ENCODE measurements at places on chromosomes 5 and 9.

DNA sequence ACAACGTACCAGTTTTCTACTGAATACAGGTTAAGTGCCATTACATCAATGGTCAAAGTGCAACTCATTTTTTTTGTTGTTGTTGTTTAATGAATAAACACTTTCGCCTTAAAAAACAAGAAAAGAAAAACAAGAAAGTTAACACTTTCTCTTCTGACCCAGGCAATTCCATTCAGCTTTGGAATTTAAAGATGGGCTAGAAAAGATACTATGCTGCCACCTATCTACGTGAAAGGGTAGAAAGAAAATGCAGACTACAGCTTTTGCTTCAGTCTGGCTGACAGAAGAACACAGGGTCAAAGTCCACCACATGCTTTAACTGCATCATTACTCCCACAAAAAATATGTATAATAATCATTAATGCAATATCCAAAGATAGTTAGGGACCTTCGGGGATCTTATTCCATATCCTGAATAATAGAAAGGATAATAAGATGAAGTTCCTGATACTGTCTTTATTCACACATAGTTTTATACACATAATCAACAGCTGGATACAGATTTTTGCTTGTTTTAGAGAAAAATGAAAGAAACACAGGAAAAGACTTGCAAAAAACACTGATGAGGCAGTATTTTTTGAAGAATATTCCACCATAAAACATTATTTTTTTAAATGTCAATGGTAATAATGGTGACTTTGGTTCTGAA, 40.4 kb downstream of the ZDHHC21 start:
- DNase-seq, result no peak

DNA sequence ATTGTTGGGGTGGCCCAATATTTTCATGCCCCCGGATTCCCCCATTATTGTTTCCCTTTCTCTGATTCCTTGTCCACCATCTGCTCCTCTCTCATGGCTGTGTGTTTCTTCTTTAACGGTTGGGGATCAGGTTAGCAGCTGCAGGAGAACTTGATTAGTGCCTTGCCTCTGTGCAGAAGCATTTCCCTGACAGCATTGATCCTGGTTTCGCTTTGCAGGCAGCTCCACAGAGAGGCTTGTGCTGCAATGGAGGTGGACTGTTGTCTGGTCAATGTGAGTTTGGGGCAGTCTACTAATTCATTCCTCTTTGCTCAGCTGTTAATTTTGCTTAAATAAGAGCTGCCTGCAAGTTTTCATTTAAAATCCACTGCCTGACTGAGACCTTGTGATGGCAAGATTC, 32.5 kb upstream of the SSBP2 start:
- no peak for DNase-seq

GRCh38 chr5:59842999-59843398, 50.5 kb downstream of the PDE4D start:
- DNase-seq, result no peak

GRCh38 chr5:172754596-172755356, 16.2 kb downstream of the DUSP1 start:
- no peak for DNase-seq

- no peak for DNase-seq
These were observed 205.2 kb downstream of the CAAP1 start for GRCh38 chr9:26687421-26687820.

- DNase-seq, result no peak
These were observed 369.6 kb downstream of the ICE1 start for GRCh38 chr5:5792106-5792505.

DNA sequence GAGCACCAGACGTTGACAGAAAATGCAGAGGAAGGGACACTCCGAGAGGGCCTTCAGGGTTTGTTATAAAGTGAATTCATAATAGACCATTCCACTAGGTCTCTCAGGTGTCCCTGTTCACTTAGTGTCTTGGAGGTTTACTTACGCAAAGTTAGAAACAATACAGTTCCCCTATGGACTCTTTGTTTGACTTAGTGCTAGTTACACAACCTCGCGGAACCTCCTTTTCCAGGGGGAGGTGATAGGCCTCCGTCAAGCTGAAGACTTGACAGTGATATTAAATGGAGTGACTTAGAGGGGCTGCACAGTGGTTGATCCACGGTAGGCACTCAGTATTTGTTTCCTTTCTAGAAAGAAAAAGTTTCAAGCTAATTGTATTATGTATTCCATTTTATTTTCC, 1.3 kb downstream of the CCT5 start:
- DNase-seq, result no peak

DNA sequence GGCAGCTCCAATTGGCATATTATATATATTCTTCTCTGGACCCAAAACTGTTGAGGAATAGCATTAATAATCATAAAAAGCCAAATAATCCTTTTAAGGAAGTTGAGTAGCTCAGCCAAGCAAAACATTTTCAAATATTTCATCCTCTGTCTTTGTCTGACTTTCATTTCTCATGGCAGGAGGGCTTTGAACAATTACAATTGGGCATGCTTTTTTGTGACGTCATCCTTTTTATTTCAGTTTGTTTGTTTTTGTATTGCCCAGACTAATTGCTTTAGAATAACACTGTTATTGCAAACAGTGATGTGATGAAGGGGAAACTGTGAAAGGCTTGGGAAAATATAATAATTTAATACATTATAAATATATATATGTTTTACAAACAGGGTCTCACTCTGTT, 65.2 kb upstream of the MAP1B start:
- DNase-seq, result no peak

DNA sequence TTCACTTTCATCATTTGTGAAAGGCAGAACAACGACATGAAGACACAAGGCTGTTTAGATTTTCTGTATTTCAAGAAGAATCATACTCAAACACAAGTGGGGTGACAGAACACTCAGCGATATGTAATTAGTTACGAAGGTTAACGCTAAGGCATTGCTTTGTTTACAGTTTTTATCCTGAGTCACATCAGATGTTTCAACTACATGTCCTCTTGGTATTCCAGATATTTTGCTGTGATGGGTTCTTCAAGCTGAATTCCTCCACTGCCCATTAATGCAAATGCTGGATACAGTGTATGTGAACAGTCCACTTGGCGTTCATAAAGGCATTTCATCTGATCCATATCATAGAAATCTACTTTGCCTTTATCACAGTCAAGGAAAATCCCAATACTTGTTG, 43.4 kb downstream of the TRIM36 start:
- no peak for DNase-seq

DNA sequence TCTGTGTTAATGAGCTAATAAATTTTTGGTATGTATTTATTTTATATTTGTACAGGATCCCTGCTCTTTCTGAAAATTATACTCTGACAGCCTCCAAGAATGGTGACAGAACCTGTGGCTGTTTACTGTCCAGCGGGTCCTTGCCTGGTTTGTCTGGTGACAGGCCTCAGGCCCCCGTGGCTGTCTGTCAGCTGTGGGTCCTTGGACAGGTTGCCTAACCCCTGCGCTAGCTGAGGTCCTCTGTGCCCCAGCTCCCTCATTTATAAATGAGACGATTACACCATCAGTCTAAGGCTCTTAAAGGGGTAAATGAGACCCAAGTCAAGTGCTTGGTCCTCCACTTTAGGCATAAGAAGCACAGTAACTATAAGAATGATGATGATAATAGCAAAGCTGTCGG, 125.1 kb upstream of the COL5A1 start:
- no peak for DNase-seq

DNA sequence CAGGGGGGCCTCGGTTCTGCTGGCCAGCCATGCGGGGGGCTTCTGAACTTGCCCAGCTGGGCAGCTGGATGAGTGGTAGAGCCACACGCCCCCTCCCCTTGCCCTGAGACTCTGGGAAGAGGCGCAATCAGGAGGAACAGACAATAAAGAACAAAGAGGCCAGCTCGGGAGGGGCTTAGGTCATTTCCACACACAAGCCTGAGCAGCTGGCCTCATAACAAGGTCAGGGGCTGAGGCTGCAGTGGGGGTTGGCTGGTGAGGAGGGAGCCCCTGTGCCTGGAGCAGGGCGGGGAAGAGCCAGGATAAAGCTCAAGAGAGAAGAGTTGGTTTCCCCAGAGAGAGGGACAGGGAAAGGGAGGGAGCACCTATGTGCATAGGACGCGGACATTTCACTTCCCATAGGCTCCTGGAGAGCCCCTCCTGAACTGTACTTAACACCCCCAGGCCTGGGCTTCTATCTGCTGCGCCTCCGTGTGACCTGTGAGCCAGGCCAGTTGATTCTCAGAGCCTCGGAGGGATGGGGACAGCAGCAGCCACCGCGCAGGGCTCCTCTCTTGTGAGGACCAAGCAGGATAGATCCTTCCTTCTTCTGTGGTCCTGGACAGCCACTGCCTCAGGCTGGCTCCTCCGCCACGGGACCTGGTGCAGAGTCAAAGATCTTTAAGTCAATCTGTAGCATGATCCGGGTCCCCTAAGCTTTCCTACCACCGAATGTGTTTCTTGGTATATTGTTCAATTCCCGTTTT, 75.3 kb upstream of the GGTA1 start:
- no peak for DNase-seq

- DNase-seq, result no peak
These were observed 5.4 kb downstream of the NFIL3 start for GRCh38 chr9:91418215-91418610.

- no peak for DNase-seq
These were observed 147.4 kb upstream of the IRX4 start for GRCh38 chr5:2030131-2030530.

DNA sequence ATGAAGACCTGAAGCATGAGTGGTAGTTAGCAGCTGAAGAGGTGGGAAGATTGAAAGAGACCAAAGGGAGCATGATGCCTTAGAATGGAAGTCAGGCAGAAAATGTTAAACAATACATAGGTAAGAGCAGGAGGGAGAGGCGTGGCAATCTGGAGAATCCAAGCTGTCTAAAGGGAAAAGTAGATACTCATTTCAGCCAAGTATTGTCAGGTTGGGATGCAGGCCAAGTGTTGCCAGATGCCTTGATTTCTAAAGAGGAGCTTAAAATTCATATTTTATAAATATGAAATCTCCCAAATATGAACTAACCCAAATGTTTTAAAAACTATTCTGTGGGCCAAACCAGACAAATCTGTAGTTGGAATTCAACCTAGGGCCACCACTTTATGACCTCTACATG, 4.2 kb downstream of the PAM start:
- DNase-seq, result no peak

GRCh38 chr5:41794471-41794870, 75.8 kb downstream of the OXCT1 start:
- DNase-seq, result peak; percentile 73

DNA sequence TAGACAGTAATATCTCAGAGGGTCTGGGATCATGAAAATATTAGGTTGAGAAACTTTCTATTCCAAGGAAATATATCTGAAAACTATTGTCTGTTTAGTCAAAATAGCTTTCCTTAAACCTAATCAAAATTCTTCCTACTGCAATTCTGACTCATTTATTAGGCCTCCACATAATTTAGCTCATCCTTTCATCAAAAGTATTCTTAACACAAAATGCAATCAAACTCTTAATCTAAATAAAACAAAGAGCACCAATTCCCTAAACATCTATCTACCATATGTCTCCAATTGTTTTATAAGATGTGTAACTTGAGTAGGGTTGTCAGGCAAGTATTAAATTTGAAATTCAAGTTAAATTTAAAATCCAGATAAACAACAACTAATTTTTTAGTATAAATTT, 142.1 kb downstream of the PLK2 start:
- no peak for DNase-seq

- no peak for DNase-seq
These were observed 34.4 kb downstream of the TTLL11 start for GRCh38 chr9:122058709-122059108.

GRCh38 chr5:86786955-86787354, 169.2 kb downstream of the COX7C start:
- DNase-seq, result no peak

- DNase-seq, result no peak
These were observed 6.1 kb downstream of the DNAJB5 start for GRCh38 chr9:34995670-34996060.

DNA sequence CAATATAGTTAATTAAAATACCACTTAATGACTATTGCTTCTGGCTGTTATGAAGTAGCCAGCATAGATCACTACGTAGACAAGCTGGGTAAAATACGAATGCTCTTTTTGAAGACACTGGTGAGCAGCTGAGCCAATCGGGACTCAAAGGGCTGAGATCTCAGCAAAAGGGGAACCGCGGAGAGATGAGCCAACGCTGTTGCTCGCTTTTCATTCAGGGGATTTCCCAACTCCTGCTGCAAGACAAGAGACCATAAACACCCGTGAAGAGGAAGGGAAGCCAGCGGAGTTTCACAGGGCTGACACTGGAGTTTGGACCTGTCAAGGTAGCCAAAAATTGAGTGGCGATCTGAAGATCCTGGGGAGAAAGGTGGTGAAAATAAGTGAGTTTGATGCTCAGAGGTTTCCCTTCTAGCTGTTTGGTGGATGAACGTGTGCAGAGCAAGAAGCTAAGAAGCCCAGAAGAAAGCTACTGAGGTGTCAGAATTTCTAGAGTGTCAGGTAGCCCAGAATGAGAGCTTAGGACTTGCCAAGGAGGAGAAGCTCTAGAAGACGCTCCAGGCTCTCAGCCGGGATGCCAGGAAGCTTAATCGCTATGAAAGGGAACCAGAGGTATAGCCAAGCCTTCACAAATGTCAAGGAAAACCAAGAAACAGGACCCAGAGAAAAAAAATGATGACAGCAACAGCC, 79.6 kb upstream of the RNU6ATAC start:
- DNase-seq, result no peak

DNA sequence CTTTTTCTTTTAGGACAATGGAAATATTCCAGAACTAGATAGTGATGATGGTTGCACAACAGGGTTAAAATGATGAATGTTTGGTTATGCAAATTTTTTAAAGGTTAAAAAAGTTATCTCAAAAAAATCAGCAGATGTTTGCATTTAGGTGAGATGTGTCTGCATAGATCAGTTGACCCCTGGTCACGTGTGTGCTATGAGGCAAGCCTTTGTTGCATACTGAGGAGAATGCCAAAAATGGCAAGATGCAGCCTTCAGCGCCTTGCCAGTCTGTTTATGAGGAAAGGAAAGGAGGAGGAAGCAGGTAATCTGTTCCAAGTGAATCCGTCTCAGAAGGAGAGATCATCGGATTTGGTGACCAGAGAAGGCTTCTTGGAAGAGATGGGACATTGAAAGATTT, 11.9 kb downstream of the MEGF10 start:
- no peak for DNase-seq

DNA sequence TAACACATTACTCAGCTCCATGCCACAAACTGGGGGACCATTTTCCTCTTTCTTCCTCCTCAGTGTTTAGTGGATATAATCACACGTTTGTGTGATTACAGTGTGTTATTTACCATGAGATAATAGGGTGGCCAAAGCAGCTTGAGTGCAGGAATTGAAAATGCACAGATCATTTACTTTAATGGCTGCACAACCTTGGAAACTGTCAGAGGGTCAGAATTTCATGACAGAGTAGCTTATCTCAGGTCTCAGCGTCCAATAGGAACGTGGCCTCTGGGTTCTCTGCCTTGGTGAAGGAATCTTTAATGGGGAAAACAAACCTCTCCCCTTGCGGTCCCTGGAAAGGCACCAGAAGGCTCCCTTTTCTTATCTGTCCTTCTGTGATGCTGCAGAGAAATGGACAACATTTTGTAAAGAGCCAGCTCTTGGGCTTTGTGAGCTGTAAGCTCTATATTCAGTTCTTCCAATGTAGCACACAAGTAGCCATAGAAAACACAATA, 87.4 kb upstream of the CD180 start:
- DNase-seq, result no peak
